Chondrocyte (in vitro differentiated cells): ENCODE measurements at places on chromosomes 12 and 14.

DNA sequence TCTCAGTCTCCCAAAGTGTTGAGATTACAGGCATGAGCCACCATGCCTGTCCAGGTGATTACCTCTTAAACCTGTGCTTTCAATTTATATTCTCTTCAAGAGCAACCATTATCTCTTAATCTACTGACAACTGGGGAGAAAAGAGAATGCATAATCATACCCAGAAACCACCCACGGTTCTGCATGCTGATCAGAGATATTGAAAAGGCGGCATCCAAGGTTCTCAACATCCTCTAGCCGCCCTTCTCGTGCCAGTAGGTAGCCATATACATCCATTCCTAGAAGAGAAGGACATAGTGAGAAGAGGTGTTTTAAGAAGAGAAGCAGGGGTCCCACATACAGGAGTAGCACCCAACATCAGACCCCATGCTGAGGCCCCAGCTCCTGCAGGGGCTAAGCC, 20.8 kb downstream of the ANAPC7 start:
- DNase-seq = no peak

DNA sequence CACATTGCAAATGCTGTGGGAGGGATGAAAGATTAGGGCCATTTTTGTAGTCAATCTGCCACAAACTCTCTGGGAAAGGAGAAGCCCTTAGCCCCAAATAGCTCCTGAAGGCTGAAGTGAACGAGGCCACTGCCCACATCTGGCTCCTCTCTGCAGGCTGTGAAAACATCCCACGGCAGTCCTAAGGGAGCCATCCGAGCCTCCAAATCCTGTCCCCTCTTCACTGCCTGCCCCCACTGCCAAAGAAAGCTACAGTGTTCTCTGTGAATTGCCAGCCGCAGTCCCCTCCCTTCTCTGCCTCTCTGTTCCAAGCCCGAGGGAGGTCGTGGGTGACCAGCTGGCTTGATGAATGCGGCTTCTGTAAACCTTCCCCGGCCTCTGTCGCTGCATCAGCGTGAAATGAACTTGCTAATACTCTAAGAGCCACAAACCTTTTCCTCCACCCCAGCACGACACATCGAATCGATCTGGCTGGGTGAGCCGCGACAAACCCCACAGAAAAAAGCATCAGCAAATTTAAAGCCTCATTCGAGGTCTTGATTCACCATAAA, 180.7 kb upstream of the NRXN3 start:
- no peak for DNase-seq

GRCh38 chr12:87883806-87884205, 145.4 kb downstream of the C12orf50 start:
- DNase-seq = no peak

DNA sequence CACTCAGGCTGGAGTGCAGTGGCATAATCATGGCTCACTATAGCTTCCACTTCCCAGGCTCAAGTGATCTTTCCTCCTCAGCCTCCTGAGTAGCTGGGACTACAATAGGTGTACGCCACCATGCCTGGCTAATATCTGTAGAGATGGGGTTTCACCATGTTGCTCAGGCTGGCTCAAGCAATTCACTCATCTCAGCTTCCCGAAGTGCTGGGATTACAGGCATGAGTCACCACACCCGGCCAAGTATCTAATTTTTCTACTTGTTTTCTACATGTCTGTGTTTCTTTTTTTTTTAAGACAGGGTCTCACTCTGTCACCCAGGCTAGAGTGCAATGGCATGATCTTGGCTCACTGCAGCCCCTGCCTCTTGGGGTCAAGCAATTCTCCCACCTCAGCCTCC, 119.7 kb upstream of the MED13L start:
- DNase-seq = no peak

GRCh38 chr12:55816881-55817344, 611 bp downstream of the SARNP start:
- no peak for DNase-seq

DNA sequence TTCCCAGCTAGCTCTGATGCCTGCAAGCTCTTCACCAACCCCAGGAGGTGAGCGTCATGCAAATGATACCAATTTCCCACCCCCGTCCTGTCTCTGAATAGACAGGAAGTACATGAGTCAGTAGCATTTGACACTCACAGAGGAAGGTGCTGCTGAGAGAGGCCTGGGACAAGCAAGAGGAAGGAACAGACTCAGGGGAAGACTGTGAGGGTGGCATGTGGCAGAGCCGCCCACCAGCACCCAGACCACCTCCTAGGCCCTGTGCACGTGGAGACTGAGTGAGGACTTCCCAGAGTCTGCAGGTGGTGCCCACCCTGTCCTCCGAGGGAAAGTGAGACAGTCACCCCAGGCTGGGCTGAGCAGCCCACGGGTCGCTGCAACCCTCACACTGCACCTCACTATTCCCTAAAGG, 199.5 kb upstream of the SFSWAP start:
- no peak for DNase-seq

DNA sequence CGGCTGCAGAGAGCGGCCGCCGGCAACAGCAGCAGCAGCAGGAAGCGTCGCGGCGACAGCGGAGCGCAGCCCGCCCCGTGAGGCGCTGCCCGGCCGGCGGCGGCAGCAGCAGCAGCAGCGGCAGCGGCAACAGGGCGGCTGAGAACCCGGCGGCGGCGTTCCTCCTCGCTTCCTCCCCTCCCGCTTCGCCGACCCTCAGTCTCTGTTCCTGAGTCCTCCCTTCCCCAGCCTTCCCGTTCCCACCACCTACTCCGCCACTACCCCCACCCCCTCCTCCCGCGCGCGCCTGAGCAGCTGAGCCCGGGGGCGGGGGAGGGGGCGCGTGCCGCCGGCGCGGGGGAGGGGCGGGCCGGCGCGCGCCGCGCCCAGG, 310 bp downstream of the BICDL1 start:
- no peak for DNase-seq

DNA sequence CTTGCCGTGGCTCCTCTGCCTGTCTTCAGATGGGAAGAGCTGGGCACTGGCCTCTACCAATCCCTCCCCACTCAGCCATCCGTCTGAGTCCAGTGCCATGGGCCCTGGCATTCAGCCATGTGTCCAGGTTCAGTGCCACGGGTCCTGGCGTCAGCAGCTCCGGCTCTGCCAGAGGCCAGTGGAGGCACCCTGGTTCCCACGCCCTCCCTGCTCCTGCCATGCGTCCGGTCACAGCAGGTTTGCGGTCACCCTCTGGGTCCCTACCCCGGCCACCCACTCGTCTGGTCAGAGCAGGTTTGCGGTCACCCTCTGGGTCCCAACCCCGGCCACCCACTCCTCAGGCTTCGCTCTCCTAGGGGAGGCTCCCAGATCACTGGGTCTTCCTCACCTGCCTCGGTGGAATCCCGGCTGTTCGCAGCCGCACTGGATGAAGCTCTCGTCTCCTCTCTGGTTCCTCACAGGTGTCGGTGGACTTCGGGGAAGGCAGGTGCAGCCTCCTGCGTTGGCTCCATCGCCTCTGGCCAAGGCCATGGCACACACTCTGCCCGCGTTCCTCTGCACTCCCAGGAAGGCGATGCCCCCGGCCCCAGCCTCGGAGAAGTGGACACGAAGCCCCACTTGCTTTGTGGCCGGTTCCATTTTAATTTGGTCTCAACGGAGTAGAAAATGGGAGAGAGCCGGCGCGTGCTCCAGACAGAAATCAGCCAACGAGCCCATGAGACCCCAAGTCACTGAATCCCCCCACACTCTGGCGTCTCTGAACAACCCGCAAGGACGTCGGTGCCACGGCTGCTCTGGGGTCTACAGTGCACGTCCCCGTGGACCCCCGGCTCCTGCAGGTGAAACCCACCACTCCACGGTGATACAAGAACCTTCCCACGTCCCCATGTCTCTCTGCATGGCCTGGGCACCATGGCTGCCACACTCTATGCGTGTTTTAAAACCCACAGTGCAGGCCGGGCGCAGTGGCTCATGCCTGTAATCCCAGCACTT, 47.8 kb upstream of the FBRSL1 start:
- no peak for DNase-seq

- DNase-seq = no peak
Observed at GRCh38 chr12:27437839-27438238, 8.7 kb upstream of the SMCO2 start.

- no peak for DNase-seq
Observed at GRCh38 chr12:98359856-98360255, 155.5 kb upstream of the TMPO start.

- no peak for DNase-seq
Observed at GRCh38 chr12:3199551-3200031, 122.4 kb downstream of the TSPAN9 start.

GRCh38 chr14:92673601-92674150, 74.8 kb downstream of the LGMN start:
- no peak for DNase-seq

DNA sequence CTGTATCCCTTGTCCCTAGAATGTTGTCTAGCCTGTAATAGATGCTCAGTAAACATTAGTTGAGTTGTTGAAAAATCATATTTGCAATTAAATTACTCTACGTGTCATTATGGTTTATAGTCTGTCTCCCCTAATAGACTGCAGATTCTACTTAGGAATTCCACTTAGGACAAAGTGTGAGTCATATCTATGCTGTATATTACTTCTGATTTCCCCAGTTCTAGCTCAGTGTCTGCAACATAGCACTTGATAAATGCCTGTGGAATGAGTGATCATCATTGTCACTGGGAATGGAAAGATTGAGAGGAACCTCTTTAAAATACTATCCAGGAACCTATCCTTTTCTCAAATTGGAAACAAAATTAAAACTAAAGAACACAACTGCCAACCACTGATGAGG, 99.3 kb downstream of the TBX5 start:
- no peak for DNase-seq

- DNase-seq = no peak
Observed at GRCh38 chr12:89768586-89769482, 60.2 kb upstream of the ATP2B1 start.

DNA sequence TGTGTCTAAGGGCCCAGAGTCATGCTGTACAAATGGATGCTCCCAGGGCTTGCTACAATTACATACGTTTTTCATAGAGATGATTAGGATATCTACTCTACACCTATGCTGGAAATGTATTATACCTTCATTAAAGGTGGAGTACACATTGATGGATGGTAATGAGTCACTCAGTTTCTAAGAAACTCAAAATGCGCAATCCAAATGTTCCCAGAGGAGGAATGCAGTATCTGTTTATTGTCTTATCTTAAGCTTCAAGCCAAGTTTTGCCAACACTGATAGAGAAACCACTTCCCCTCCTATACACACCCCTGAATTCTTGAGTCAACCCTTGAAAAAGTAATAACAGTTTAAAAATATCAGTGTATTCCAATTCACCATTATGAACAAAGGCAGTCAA, 266.6 kb upstream of the FAR2 start:
- DNase-seq = no peak

DNA sequence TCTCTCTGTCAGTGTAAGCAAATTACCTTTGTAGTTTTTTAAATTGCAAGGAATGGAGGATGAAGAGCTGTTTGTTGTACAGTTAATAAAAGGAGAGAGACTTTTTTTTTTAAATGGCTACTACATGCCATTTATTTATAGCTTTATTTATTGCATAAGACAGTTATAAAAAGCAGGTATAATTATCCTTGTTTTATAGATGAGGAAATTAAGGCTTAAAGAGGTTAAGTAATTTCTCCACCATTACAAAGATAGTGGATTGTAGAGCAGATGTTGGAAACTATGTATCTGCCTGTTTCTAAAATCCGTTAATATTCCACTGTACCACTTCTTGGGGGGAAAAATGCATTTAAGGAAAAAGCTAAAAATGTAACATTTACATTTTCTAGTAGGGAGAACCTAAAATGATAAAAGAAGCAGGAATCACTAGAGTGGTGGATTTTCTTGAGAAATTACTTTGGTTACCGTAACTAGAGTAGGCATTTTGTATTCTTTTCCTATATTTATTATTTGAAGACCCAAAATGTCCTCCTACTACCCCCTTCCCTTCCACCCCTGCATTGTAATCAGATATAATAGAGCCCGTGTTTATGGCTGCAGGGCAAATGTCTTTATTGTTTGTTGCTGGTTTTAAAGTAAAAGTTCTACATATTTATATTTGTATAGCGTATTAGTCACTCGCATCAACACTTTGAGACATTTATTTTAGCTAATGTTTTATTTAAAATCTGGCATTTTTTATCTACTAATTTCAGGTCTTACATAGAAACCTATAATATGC, 2.3 kb downstream of the SNAPC1 start:
- no peak for DNase-seq

DNA sequence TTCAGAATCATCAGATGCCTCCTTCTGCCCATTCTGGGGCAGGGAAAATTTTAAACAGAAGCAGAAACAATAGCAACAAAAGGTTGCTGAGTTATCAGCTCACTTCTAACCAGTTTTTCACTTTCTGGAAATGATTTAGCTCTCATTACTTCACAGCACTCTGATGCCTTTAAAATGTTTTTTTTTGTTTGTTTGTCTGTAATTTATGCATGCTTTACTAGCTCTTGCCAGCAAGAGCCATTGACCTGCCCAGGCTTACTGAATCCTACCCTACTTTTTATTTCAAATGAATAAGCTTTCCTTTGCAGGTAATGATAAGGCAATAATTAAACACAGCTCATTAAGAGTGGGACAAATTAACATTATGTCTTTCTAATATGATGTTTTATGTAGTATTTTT, 466.1 kb upstream of the NOVA1 start:
- no peak for DNase-seq

DNA sequence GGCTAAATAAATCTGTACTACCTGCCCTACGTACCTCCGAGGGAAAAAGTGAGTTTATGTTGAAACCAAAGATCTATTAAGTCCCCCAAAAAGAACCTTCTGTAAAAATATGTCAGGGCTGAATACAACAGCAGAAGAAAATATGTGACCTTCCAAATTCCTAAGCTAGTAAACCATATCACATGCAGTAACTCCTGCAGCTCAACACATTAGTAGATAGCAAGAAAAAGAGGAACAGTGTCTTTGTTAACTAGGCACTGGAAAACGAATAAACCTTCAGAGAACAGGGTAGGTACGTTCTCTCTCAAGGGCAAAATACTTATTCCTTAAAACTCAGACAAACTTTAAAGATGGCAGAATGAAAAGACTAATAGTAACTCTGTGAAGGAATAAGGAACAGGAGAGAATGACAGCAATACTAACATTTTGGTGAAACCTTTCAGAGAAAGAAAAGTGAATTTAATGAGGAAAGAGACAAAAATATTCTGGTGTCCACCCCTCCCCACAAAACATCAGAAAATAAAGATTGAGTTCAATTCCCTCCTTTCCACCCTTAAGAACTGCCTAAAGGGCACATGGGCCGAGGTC, 18.0 kb downstream of the CBX5 start:
- no peak for DNase-seq

DNA sequence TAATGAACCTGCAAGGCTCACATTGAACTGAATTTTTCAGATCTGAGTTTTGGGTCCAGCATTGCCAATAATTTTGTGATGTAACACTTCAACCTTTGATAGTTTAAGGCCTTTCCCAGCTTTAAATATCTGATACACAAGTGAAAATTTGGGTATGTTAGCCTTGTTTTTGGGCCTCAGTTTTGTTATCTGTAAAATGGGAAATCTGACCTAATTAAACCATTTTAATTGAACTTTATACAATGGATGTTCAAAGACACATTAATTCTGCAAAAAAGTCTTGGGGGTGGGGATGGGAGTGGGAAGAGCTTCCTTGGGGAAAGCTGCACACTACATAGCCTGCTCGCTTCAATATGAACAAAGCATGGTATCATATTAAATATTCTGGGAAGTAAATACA, 5.2 kb upstream of the SPATS2 start:
- no peak for DNase-seq
